ENCODE measurements at places on chromosomes 2 and 18.

GRCh38 chr2:59529726-59530125 lies 1023.7 kb downstream of the BCL11A start:
- no peak for DNase-seq

DNA sequence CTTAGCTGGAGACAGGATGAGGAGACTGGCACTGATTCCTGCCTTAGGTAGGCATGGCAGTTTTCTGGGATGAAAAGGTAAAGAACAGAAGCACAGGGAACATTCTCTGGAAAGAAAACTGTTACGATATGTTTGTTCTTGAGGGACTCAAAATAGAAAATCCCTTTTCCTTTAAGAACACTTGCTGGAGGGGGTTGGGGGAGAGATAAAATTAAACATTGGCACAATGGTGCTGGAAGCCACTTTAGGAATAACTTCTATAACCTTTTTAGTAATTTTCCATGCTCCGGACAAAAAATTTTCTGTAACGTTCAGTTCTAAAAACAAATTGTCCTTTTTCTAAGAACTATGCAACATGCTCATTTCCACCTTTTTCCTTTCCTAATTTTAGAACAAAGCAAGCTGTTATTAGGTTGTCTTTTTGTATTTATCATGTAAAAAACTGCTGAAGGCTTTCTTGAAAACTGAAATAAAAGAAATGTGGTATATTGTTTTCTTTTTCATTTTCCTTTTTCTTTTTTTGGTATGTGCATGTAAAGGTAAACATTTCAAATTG lies 343.8 kb downstream of the EPHA4 start:
- DNase-seq = no peak

DNA sequence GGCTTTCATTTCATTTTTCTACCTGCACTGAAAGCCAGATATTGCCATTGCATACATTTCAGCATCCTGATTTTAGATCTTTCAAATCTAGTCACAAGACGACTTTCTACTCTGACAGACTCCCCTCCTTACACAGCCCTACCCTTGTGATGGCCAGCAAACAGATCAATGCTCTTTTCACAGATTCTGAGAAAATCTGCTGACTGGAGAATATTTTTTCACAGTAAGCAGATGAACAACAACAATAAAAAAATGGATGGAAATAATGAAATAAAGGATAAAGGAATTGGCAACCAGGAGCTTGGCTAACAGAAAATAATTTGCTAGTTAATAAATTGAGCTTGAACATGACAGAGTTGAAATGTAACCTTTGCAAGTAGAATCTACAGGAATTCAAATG lies 527.2 kb downstream of the IRS1 start:
- DNase-seq = no peak

GRCh38 chr2:23350041-23350791 lies 34.8 kb upstream of the KLHL29 start:
- DNase-seq = no peak

- DNase-seq = no peak
Measured at GRCh38 chr2:182868054-182868796, 1.8 kb upstream of the FRZB start.

GRCh38 chr2:168560817-168561499 lies 104.9 kb downstream of the CERS6 start:
- no peak for DNase-seq

- no peak for DNase-seq
Measured at GRCh38 chr2:239008004-239008403, 160.1 kb downstream of the TWIST2 start.

DNA sequence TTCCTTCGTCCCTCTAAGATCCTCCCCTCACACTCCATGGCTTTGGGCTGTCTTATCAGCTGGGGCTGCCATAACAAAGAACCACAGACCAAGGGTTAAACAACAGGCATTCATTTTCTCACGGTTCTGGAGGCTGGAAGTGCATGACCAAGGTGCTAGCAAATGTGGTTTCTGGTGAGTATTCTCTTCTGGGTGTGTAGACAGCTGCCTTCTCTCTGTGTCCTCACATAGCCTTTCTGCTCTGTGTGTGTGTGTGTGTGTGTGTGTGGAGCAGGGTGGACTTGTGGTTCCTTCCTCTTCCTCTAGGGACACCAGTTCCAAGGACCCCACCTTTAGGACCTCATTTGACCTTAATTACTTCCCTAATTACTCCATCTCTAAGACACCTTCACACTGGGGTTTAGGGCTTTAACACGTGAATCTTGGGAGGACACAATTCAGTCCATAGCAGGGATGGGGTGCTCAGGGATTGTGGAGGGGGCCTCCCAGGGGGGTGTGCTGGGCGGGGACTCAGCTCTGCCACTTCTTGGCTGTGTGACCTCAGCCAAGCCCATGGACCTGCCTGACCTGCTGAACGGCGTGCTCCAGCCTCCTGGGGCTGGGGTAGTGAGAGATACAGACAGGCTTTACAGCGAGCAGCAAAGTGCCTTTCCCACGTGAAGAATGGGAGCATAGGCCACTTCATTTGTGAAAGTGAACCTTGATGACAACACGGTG lies 38.0 kb downstream of the ACKR3 start:
- DNase-seq = peak; percentile 36

GRCh38 chr2:567865-568638 lies 109.2 kb downstream of the TMEM18 start:
- DNase-seq = peak; percentile 68

GRCh38 chr18:2716394-2717326 lies 61.1 kb downstream of the SMCHD1 start:
- no peak for DNase-seq

GRCh38 chr2:68099260-68099659 lies 36.5 kb upstream of the C1D start:
- no peak for DNase-seq

DNA sequence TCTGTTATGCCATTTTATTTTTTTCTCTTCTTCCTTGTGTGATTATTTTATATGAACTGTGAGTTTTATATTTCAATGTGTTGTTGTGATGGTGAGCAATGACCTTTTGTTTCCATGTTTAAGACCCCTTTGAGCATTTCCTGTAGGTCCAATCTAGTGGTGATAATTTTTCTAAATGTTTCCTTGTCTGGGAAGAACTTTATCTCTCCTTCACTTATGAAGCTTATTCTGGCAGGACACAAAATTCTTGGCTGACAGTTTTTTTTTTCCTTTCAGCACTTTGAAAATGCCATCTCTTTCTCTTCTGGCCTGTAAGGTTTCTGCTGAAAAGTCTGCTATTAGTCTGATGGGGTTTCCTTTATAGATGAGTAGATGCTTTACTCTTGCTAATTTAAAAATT lies 53.2 kb downstream of the G6PC2 start:
- DNase-seq = no peak

DNA sequence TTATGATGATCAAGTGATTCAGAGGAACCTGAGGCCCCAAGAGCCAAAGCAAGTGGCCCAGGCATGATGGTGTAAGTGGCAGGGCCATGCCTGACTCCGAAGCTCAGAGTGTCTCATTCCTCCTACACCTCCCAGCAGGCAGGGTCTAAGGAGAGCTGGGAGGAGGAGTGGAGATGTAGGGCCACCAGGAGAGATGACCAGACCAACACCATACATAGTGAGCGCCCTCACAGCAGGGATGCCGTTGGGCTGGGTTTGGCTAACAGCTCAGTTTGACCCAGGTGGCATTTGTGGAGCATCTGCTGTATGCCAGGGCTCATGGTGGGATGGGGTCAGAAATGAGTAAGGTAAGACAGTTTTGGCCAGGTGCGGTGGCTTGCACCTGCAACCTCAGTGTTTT lies 80.7 kb downstream of the MARCO start:
- DNase-seq = no peak

- DNase-seq = peak; percentile 10
Measured at GRCh38 chr18:74896390-74896991, 298.8 kb downstream of the ZNF407 start.

Measured in iris pigment epithelial cell (primary cell).